ENCODE measurements at places on chromosomes 4 and X.

DNA sequence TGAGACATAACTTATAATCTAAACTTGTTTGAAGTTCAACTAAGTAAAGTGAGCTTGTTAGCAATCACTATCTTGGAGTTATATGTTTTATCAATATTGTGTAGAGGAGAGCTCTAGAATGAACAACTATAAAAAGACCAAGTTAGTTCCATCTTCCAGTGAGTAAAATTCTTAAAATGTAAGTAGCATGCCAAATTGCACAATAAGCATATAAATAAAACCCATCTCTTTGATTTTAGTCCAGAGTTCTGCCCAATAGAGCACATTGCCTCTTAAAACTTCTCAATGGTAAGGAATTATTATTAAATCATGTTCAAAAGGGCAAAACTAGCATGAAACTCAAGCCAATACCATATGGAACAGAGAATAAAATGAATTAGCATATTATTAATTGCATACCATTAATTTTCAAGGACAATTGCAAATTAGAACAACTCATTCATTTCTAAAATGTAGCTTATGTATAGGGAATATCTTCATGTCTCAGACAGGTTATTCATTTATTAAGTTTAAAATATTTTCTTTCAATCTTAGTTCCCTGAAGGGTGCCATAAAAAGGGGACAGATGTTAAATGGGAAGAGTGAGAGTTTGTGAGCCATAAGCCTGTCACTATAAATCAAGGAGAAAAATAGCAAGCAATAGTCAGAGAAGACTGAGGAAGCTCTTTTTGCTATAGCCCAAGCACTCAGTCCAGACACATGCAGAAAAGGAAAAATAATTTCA is 507.6 kb downstream of the CENPC start:
- DNase-seq = no peak

- no peak for DNase-seq
Observed at GRCh38 chrX:42097486-42097885, 174.1 kb upstream of the CASK start.

DNA sequence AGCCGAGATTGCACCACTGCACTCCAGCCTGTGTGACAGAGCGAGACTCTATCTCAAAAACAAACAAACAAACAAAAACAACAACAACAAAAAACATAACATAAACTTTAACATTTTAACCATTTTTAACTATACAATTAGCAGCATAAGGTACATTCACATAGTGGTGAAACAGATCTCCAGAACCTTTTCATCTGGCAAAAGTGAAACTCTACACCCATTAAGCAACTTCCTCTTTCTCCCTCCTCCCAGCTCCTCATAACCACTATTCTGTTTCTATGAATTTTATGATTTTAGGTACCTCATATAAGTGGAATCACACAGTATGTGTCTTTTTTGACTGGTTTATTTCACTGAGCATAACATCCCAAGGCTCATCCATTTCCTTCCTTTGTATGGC is 103.6 kb downstream of the FAM13A start:
- peak; percentile 22 for DNase-seq

DNA sequence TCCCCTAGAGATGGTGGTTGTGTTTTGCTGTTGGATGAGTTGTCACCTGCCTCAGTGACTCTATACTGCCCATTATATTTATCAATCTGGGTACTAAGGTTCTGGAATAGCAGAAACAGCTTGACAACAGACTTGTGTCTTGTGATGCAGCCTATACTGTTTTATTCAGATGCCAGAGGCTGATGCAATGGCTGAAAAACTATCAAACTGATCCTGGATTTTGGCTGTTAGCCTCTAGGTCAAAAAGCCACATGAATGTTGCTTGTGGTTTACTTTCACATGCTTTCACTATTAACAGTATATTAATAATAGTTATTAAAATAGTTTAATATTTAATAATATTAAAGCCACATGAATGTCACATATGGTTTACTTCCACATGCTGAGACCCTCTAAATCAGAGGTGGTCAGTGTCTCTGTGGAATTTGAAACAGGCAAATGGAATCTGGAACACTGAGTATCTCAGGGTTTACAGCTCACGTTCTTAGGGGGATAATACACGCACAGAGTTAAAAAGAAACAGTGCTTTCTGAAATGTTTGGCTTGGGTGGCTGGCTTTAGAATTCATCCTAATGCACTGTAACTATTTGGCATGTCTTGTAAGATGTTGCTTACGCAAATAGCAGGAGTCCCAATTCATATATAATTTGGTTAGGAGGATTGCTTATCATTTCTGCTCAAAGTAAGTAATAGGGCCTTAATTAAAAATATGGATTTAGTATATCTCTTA is 82.5 kb upstream of the LCORL start:
- DNase-seq = peak; percentile 21

DNA sequence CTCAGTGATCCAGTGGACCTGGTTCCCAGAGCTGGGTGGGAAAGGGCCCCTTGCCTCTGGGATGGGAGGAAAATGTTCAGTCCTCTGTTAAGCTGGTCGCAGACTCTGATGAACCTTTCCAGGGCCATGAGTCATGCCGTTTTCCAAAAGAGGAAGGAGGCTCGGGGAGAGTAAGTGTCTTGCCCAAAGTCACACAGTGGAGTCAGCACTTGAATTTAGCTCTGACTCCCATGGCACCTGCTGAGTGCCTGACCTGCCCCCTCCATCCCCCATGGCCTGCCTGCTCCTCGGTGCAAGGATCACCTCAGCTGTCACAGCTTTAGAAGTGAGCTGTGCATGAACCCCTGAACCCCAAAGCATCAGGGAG is 14.0 kb upstream of the KIAA0232 start:
- peak; percentile 52 for DNase-seq

DNA sequence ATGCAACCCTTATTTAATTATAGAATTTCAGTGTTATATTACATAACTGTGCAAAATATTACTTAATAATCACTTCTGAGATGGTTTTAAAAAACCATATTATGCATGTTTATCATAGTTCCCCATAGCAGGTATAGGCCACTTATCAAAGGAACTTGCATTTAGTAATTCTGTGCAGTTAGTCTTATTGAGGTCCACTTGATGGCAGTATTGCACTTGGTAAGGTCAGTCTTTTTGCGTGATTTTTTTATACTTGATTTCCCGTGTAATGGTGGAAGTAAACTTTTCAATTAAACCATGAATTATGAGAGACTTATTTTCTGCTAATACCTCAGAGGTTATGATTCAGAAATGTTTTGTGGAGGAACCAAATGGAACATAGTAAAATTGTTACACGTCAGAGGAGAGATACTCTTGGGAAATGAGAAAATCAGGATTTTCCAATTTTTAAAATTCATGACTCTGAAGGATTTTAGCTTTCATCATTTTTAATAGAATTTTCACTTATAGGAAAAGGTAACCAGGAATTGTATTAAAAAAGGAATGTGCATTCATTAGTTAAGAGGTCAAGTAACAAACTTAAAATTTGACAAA is 230.0 kb downstream of the CCSER1 start:
- peak; percentile 82 for DNase-seq

GRCh38 chr4:3010577-3010976 is 47.2 kb downstream of the GRK4 start:
- peak; percentile 45 for DNase-seq

DNA sequence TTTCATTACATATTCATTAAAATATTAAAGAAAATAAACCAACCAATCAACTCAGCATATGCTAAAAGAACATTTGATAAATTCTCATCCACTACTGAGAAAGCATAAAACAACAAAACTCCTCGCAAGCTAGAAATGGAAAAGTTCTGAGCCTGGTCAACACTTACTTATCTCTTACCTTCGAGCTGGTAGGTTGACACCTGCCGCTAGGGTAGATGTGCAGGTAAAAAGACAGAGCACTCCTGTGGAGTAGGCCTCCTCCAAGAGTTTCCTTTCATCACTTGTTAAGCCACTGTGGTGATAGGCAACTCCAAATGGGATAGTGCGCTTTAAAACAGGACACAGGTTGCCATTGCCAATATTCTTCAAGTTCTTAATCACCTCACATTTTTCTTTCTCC is 18.9 kb downstream of the HELQ start:
- no peak for DNase-seq

DNA sequence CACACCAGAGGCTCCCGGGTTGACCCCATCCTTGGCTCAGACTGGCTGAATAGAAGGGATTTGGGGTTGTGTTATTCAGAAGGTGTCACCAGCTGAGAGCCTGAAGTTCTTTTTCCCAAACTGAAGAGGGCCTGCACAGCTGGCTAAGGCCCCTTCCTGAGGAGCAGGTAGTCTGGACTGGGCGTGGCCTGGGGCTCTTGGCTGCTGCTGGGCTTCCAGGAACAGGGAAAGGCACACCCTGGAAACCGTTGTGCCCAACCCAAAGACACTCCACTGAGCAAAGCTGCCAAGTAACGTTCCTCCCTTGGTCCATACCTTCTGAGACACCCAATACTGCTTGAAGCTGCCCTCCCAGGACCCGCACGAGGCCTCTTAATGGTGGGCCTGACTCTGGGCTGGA is 8.3 kb upstream of the CXCR3 start:
- no peak for DNase-seq

GRCh38 chr4:98939438-98939837 is 10.5 kb upstream of the EIF4E start:
- DNase-seq = no peak

DNA sequence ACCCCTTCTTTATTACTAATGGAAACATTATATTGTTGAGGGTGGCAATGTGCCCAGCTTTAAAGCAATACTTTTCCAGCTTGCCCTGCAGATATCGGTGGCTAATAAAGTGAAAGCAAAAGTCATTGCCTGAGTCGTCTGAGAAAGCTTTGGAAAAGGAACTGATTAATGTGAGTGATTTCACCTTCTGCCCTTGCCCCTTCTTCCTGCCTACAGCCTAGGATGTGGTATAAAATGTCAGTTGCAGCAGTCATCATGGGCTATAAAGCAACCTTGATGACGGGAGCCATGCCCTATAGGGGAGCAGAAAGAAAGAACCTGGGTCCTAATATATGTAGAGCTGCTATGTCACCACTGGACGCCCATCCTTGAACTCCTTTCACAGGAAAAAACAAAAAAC is 132.4 kb upstream of the USP9X start:
- DNase-seq = peak; percentile 28

GRCh38 chr4:41077628-41078027 is 136.7 kb downstream of the APBB2 start:
- no peak for DNase-seq

All from fibroblast of mammary gland (primary cell).